ENCODE measurements at places on chromosomes 5 and 9.

- no peak for DNase-seq
These were observed 52.5 kb downstream of the FGF10 start for GRCh38 chr5:44336708-44337107.

- DNase-seq: no peak
These were observed 47.6 kb upstream of the SHOC1 start for GRCh38 chr9:111842313-111842712.

- DNase-seq: no peak
These were observed 138.0 kb downstream of the ADAMTSL1 start for GRCh38 chr9:18611971-18612370.

GRCh38 chr5:150946351-150946905 is 41.6 kb upstream of the ZNF300 start:
- no peak for DNase-seq

- no peak for DNase-seq
These were observed 525 bp upstream of the AK3 start for GRCh38 chr9:4741365-4742089.

GRCh38 chr5:176394096-176394495 is 5.5 kb downstream of the HIGD2A start:
- DNase-seq: no peak

- DNase-seq: no peak
These were observed 337.5 kb upstream of the ZNF608 start for GRCh38 chr5:125083981-125084380.

DNA sequence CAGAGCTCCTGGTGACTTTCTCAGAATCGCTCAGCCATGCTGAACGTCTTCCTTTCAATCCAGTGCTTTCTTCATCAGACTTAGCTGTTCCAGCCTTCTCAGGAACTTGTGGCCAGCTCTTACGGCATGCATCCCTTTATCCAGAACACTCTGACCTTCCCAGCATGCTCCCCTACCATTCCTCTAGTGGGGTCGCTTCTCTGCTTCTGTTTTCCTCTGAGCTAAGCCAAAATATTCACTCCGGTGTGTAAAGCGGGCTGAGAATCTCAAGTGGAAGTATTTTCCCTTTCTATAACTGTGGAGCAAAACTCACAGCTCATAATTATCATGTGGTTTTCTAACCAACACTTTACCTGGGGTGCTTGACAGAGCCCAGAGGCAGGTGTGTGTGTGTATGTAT is 6.2 kb downstream of the DCANP1 start:
- DNase-seq: no peak

DNA sequence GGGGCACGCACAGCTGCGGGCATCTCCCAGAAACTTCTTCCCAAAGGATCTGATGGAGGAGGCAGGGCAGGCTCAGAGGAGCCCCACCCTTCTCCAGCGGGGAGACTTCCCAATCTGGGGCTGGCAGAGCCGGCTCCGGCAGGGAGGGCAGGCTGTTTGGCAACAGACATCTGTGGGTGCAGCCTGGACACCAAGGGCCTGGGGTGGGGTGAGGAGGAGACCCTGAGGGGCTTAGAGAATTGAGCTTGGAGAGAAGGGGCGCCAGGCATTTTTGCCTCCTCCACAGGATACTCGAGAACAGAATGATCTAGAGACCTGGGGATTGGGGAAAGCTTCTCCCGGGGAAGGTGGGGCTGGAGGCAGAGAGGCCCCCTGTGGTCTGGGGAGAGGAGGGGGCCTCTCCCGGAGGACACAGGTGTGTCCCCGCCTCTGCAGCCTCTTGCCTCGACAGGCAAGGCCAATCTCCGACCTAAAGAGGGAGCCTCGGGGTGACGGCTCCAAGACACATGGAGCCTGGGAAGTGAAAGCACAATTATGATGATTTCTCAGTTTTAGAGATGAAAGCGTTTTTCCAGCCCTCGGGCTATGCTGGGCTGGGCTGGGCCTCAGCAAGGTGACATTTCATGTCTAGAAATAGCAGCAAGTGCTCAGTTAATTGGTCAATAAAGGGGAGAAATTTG is 8.4 kb downstream of the LHX3 start:
- no peak for DNase-seq
